ENCODE measurements at places on chromosomes 6 and 20.

- H3K27me3 ChIP-seq: no peaks in the 10 kb centered on the region
- no peak for DNase-seq
- H3K4me1 ChIP-seq: no peaks in the 10 kb centered on the region
- H3K36me3 ChIP-seq: peaks cover 40% of the 10 kb centered on the region
Observed at GRCh38 chr20:44633187-44633810, 18.2 kb downstream of the ADA start.

DNA sequence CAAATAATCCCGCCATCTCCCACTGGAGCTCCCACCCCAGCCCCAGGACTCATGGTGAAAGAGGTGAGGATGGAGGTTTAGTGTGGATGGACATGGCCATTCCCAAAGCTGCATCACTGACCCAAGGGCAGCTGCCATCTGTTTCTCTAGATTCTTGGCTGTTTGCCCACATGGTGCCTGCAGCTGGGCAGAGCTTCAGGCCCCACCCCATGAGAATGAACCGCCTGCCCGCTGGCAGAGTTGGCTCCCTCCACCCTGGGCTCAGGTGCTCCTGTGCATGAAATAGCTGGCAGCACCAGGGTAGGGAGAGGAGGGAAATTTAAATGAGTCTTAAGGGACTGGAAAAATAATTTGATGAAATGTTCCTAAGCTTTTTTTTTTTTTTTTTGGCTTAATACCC, 17.4 kb downstream of the SCML4 start:
- no peak for DNase-seq
- H3K36me3 ChIP-seq: peaks cover 4% of the 10 kb centered on the region
- no peaks in the 10 kb centered on the region for H3K27me3 ChIP-seq
- H3K4me1 ChIP-seq: peaks cover 3% of the 10 kb centered on the region
- H3K27ac ChIP-seq: no peak overlapping the region

DNA sequence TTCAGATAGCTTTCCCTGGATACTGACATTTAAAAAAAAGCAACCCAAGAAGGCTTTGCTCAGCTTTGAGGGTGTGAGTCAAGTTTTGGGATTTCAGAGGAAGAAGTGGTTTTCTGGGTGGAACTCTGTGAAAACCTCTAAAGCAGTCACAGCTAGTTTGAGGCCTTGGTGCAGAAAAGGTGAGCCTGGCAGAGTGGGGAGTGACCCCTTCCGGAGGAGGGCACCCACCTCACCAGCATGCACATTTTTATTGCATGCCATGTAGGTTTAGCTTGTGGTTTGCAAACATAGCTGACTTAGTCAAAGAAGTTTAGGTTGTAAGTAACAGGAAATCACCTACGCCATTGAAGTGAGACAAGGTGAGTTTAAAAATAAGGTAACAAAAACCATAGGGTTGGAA, 146.8 kb upstream of the PMEPA1 start:
- no peaks in the 10 kb centered on the region for H3K36me3 ChIP-seq
- H3K27ac ChIP-seq: no peak overlapping the region
- H3K27me3 ChIP-seq: no peaks in the 10 kb centered on the region

DNA sequence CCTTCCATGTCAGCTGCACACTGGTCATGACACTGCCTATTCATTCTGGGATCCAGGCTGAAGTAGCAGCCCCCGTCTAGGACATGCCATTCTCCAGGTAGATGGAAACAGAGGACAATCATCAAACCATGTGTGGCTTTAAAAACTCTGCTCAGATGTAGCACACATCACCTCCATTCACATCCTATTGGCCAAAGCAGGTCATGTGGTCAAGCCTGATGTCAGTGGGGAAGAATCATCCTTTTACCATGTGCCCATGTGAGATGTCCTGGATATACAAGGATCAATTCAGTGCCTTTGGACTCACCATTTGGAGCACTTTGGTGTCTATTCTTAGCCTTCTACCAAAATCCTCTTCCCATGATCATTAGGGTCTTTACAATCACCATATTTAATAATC, 99.5 kb downstream of the CDC5L start:
- H3K27ac ChIP-seq: no peak overlapping the region
- no peaks in the 10 kb centered on the region for H3K36me3 ChIP-seq
- H3K4me1 ChIP-seq: no peaks in the 10 kb centered on the region
- H3K4me3 ChIP-seq: no peak overlapping the region
- DNase-seq: no peak

GRCh38 chr6:106574741-106575458, 54.4 kb downstream of the RTN4IP1 start:
- no peak overlapping the region for H3K27ac ChIP-seq

DNA sequence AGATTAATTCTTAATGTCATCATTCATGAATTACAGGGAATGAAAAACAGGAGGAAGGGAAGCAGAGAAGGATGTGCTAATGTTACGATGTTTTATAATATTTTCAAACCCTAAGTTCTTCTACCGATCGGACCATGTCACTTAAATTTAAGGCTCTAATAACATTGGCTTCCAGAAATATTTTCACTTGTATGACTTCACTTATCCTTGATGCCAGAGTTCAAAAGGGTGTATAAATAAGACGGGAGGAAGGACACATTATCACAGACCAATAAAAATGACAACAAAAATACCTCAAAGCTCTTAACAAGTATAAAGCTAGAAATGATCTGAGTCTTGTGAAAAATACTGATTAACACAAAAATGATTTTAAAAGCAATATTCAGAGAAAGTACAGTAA, 370.4 kb upstream of the CITED2 start:
- no peaks in the 10 kb centered on the region for H3K36me3 ChIP-seq
- H3K27ac ChIP-seq: no peak overlapping the region
- H3K4me3 ChIP-seq: no peak overlapping the region
- no peak for DNase-seq

DNA sequence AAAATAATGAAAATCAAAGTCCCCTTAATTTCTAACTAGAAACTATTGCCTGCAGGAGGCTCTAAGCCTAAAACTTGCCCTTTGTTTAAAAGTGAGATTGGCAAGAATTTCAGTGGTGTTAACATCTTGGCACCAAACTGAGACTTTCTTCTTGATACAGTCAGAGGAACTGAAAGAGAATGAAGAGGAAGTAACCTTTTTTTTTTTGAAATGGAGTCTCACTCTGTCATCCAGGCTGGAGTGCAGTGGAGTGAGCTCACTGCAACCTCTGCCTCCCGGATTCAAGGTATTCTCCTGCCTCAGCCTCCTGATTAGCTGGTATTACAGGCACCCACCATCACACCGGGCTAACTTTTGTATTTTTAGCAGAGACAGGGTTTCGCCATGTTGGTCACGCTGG, 3.6 kb downstream of the DOP1A start:
- H3K4me3 ChIP-seq: no peak overlapping the region
- DNase-seq: no peak
- H3K27ac ChIP-seq: no peak overlapping the region
- H3K27me3 ChIP-seq: no peaks in the 10 kb centered on the region

DNA sequence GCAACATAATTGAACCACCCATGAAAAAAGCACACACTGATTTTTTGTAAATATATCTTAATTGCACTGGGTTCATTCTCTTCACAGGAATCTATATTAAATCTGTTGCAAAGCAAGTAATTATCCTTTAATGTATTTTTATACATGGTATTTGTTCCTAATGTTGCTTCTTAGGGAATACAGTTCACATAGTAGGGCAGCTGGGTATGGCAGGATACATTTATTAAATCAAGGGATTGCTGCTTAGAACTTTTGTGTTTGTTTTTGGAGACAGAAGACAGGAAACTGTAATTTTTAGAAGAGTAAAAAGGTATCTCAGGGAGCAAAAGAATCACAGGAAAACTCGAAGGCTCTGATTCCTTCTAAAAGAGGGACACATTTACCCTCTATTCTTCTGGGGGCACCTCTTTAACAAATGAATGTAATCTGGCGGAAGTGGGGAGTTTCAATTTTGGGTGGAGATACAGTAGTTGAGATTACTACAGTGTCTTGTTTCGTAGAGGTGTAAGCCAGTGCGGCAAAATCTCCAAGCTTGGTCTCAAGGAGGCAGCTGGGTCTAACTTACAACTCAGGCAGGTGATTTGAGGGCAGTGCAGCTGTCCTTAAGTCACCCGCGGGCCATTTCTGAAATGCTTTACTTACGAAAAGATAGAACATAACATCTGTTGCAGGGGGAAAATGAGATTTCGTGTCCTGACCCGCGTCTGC, 812 bp upstream of the SMIM13 start:
- H3K4me3 ChIP-seq: peak overlapping the region; percentile 98
- peak overlapping the region; percentile 99 for H3K27ac ChIP-seq
- H3K4me1 ChIP-seq: peaks cover 17% of the 10 kb centered on the region
- H3K36me3 ChIP-seq: no peaks in the 10 kb centered on the region
- DNase-seq: peak; percentile 64

- H3K27ac ChIP-seq: no peak overlapping the region
- no peak overlapping the region for H3K4me3 ChIP-seq
Observed at GRCh38 chr20:62359491-62360121, 7.5 kb downstream of the LAMA5 start.

- no peak overlapping the region for H3K4me3 ChIP-seq
- no peaks in the 10 kb centered on the region for H3K4me1 ChIP-seq
- no peaks in the 10 kb centered on the region for H3K27me3 ChIP-seq
Observed at GRCh38 chr6:166877906-166878305, 78.4 kb downstream of the RNASET2 start.

GRCh38 chr6:123551939-123552707, 84.6 kb downstream of the TRDN start:
- DNase-seq: no peak
- no peaks in the 10 kb centered on the region for H3K36me3 ChIP-seq
- no peaks in the 10 kb centered on the region for H3K27me3 ChIP-seq
- H3K4me3 ChIP-seq: no peak overlapping the region
- H3K27ac ChIP-seq: no peak overlapping the region

DNA sequence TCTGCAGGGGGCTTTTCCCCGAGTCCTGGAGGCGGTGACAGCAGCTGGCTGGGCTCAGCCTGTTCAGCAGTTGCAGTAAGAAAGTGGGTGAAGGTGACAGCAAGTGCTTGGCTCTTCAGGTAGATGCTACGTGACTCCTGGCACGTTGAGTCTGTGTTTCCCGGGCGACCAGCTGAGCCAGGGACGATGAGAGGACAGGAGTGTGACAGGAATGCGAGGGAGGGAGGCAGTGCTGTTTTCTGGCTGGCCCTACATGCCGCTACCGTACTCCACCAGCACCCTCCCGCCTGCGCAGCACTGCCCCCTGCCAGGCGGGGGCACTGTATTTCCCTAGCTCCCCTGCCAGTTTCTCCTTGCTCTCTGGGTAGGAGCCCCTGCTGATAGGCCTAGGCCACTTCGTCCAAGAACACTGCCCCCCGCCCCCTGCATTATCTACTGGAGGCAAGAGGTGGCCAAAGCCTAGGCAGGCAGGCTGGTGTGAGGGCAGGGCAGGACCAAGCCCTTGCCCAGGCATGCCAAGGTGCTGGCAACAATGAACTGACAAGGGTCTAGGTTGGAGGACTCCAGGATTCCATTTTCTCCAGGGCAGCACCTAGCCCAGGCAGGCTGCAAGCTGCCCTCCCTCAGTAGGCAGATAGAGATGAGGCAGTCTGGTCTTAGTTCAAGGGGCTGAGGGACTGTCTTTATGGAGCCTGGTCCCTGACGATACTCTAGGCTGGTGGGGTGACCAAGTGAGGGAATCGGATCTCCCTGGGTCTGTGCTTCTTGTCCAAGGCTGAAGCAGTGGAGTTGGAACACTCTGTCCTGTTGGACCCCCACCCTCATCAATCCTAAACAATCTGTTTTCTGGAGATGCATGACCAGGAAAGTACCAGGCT, 19.2 kb downstream of the MRPS18A start:
- DNase-seq: no peak
- no peak overlapping the region for H3K4me3 ChIP-seq
- peaks cover 17% of the 10 kb centered on the region for H3K4me1 ChIP-seq
- H3K36me3 ChIP-seq: peaks cover 17% of the 10 kb centered on the region
- H3K27me3 ChIP-seq: no peaks in the 10 kb centered on the region
- H3K27ac ChIP-seq: no peak overlapping the region

GRCh38 chr6:166684170-166684569, 57.1 kb upstream of the RPS6KA2 start:
- H3K27ac ChIP-seq: no peak overlapping the region
- no peaks in the 10 kb centered on the region for H3K4me1 ChIP-seq
- no peak overlapping the region for H3K4me3 ChIP-seq
- no peaks in the 10 kb centered on the region for H3K27me3 ChIP-seq

GRCh38 chr20:19969106-19969505, 48.1 kb upstream of the NAA20 start:
- peaks cover 14% of the 10 kb centered on the region for H3K4me1 ChIP-seq
- no peak overlapping the region for H3K4me3 ChIP-seq
- no peaks in the 10 kb centered on the region for H3K27me3 ChIP-seq
- H3K36me3 ChIP-seq: no peaks in the 10 kb centered on the region
- DNase-seq: no peak

GRCh38 chr20:2751347-2751877, 49.0 kb downstream of the CPXM1 start:
- peak; percentile 31 for DNase-seq
- H3K36me3 ChIP-seq: no peaks in the 10 kb centered on the region
- H3K27ac ChIP-seq: no peak overlapping the region
- H3K4me1 ChIP-seq: peaks cover 43% of the 10 kb centered on the region
- H3K4me3 ChIP-seq: peak overlapping the region; percentile 9

GRCh38 chr20:56722042-56722441, 92.9 kb downstream of the TFAP2C start:
- no peak overlapping the region for H3K27ac ChIP-seq
- H3K4me3 ChIP-seq: no peak overlapping the region
- H3K27me3 ChIP-seq: no peaks in the 10 kb centered on the region
- no peaks in the 10 kb centered on the region for H3K36me3 ChIP-seq
- H3K4me1 ChIP-seq: no peaks in the 10 kb centered on the region

GRCh38 chr20:63178889-63179686, 36.8 kb downstream of the YTHDF1 start:
- H3K27me3 ChIP-seq: peaks cover 23% of the 10 kb centered on the region
- H3K4me3 ChIP-seq: peak overlapping the region; percentile 10
- peak; percentile 69 for DNase-seq

DNA sequence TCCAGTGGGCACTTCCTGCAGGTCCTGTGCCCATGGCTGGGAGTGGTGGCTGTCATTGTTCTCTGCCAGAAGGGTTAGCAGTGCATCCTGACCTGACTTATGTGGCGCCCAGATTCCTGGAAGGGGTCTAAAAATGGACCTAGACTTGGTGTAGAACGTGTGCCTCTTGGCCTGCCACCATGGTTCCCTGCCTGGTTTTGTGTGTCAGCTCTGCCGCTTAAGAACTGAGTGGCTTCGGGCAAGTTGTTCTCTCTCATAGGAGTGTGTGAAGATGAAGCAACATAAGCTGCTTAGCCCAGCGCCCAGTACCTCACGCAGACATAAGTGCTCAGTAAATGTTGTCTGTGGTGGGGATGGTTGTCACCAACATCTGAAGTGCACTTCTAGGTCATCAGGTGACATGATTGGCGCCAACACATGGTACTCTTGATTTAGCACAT, 52.1 kb downstream of the PTPN1 start:
- no peaks in the 10 kb centered on the region for H3K4me1 ChIP-seq
- H3K27me3 ChIP-seq: no peaks in the 10 kb centered on the region
- H3K4me3 ChIP-seq: no peak overlapping the region
- no peak overlapping the region for H3K27ac ChIP-seq
